ENCODE measurements at places on chromosomes 1 and 21.

DNA sequence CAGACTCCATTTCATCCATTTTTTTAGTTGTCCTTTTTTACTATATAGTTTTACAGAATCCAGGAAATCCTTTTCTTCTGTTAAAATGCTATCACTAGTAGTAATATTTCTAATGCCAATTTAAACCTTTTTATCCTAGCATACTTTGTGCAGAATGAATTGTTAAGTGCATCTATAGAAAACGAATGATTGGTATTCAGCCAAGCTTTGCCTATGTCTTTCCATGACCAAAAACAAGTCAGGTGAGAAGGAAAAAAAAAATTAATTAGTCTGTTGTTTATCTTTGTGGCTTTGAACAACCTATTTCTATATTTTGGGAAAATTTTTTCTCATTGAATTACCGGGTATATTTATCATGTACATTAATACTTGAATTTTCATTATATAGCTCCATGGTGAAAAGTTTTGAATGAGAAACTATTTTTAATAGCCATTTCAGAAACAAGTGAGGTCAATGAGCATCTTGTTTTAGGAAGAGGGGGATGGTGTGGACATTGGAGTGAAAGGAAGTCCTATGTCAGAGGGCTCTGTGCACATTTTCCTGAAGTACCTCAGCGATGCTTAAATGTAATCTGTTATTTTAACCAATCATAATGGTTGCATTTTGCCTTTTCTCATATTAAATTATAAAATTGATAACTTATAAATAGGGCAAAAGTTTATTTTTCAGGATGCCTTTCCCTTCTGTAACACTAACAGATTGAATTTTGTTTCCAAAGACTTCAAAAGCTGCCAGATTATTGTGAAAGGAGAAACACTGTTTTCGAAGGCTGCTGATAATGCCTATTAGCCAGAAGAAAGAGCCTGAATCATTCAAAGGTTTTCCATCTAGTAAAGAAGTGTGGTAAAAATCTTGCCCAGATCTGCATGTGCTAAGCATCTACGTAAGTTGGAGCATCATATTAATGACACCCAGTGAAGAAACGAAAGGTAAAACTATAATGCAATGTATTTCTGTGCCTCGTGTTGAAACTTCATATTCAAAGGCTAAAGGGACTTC lies 73.8 kb upstream of the S1PR1 start:
- DNase-seq: no peak

DNA sequence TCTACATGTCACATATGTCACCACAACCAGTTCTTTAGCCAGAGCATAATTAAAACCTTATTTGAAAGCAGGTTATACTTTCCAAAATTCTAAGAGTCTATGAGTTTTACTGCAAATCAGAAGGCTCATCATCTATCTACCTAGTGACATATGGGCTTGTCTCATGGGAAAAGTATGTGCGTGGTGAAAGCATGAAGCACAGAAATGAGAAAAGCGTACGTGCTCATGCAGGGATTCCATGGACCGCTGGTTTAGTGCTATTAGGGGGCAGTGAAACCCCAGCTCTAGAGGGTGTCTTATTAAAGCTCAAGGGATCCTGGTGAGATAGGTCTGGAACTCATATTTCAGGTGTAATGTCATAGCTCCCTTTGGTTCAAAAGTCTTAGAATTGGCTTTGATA lies 50.2 kb downstream of the FAM163A start:
- no peak for DNase-seq

- DNase-seq: no peak
Measured at GRCh38 chr1:6000444-6001288, 8.4 kb upstream of the NPHP4 start.

- DNase-seq: no peak
Measured at GRCh38 chr1:67381154-67381553, 49.0 kb downstream of the SERBP1 start.

DNA sequence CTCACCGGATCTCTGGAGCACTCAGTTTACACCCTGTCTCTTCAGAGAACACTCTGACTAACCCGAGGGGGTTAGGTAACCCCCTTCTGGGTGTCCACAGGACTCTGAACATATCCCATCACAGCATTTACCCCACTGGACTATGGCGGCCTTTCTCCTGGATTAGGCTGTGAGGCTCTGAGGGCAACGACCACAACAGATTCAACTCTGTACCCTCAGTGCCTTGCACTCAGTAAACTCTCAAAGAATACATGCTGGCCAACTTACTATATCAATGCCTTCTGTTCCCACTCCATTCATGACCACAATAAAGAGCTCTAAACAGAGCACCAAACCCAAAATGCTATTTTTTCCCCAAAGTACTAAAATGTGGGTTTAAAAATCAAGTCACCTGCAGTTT lies 5.4 kb downstream of the MECR start:
- DNase-seq: no peak

GRCh38 chr1:155170101-155170785 lies 2.9 kb downstream of the KRTCAP2 start:
- DNase-seq: no peak

GRCh38 chr1:240999826-241000225 lies 357.2 kb downstream of the RGS7 start:
- DNase-seq: no peak

GRCh38 chr1:6205849-6206519 lies at the start of gene RNF207:
RNF207 (plus strand) TSS chr1:6206119; CDS start chr1:6206536, 417 bp downstream.
- no peak for DNase-seq

GRCh38 chr1:210447456-210448057 lies 118.9 kb downstream of the HHAT start:
- no peak for DNase-seq

DNA sequence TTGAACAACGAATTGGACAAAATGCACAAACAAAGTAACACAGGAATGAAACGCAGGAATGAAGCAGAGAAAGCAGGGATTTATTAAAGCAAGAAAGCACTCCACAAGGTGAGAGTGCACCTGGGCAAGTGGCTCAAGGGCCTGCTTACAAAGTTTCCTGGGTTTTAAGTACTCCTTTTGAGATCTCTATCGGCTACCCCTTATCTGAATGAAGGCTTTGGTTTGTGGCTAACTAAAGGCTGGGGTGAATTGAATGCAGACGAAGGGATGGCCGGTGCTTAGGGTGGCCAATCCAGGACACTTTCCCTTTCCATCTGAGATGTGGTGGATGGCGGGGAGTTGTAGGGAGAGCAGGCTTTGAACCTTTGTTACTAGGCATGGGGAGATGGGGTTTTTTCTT lies 151.4 kb upstream of the KIAA0040 start:
- no peak for DNase-seq

GRCh38 chr1:35298464-35298863 lies 30.0 kb downstream of the ZMYM4 start:
- no peak for DNase-seq

DNA sequence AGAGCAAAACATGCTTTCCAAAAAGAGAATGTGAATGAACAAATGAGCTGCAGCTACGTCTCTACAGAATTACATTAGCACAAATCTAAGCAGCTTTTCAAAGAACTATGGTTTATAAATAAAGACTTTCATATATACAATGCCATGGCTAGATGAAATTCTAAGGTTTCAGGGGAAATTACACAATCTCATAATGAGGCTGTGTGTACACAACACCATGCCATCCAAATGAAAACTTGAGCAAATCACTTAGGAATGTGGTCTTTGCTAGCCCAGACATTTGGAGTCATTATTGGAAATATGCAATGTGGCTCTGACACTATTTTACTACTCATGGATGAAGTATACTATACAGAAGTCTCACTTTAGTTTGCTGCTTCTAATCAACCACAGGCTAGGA lies 37.5 kb downstream of the SPAG17 start:
- DNase-seq: no peak

Data from NCI-H774 (cell line).